GM23338 (cell line): ENCODE measurements at places on chromosomes 5 and 9.

GRCh38 chr5:51657340-51658240 lies 274.3 kb downstream of the ISL1 start:
- no peak overlapping the region for H3K4me3 ChIP-seq
- H3K4me1 ChIP-seq = no peaks in the 10 kb centered on the region
- no peaks in the 10 kb centered on the region for H3K36me3 ChIP-seq

DNA sequence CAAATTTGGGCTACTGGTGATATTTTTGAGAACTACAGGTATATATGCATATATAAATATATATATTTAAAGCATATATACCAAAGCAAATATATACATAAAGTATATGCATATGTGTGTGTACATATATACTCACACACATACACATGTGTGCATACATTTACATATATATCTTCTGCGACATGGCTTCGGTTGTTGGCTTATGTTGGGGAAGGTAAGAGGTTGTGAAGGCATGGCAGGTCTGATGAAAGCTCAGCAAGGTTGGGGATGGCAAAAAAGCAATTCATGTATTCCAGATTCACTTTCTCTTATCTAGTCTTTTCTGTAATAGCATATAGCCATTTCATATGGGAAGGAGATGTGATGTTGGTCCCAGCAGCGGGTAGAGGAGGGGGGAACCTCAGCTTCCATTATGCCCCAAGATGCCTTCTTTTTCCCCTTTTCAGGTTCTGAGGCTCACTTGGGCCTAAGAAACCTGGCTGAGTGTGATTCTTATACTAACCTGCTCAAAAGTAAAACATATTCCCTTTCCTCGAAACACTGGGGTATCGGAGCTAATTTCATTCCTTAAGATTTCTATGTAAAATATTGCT lies 201.7 kb downstream of the MEF2C start:
- peaks cover 99% of the 10 kb centered on the region for H3K27me3 ChIP-seq
- no peak overlapping the region for H3K27ac ChIP-seq
- no peak for DNase-seq
- peak overlapping the region; percentile 57; the same call in 1 of the 2 replicates for H3K4me3 ChIP-seq
- H3K4me1 ChIP-seq = peaks cover 73% of the 10 kb centered on the region
- H3K36me3 ChIP-seq = no peaks in the 10 kb centered on the region

- H3K36me3 ChIP-seq = no peaks in the 10 kb centered on the region
- H3K27ac ChIP-seq = no peak overlapping the region
- DNase-seq = no peak
- H3K27me3 ChIP-seq = no peaks in the 10 kb centered on the region
- H3K4me3 ChIP-seq = no peak overlapping the region
Observed at GRCh38 chr5:146765089-146765832, 113.3 kb downstream of the PPP2R2B start.

- H3K4me3 ChIP-seq = no peak overlapping the region
- no peaks in the 10 kb centered on the region for H3K4me1 ChIP-seq
- no peak for DNase-seq
- no peaks in the 10 kb centered on the region for H3K36me3 ChIP-seq
- H3K27me3 ChIP-seq = no peaks in the 10 kb centered on the region
Observed at GRCh38 chr5:122984425-122984824, 52.1 kb downstream of the PPIC start.

GRCh38 chr5:34535944-34536623 lies 120.0 kb upstream of the RAI14 start:
- H3K4me3 ChIP-seq = no peak overlapping the region
- no peak overlapping the region for H3K27ac ChIP-seq
- H3K27me3 ChIP-seq = no peaks in the 10 kb centered on the region
- no peaks in the 10 kb centered on the region for H3K36me3 ChIP-seq
- H3K4me1 ChIP-seq = peaks cover 16% of the 10 kb centered on the region; the same call in 1 of the 2 replicates

DNA sequence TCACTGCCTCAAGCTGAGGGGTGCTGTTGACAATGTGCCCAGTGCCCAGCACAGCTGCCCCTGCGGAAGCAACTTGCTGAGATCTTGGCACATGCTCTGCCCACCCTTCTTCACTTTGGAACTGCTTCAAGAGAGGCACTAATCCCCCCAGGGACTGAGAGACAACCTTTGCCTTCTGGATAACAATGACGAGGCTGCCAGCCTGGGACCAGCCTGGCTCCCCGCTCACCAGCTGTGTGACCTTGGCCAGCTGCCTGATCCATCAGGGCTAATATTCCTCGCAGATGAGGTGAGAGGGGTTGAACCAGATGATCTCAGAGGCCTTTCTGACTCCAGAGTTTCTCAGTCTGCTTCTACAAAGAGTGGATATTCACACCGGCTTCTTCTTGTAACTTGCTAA lies 81.0 kb downstream of the SHB start:
- H3K27me3 ChIP-seq = no peaks in the 10 kb centered on the region
- H3K36me3 ChIP-seq = no peaks in the 10 kb centered on the region
- no peak overlapping the region for H3K4me3 ChIP-seq

DNA sequence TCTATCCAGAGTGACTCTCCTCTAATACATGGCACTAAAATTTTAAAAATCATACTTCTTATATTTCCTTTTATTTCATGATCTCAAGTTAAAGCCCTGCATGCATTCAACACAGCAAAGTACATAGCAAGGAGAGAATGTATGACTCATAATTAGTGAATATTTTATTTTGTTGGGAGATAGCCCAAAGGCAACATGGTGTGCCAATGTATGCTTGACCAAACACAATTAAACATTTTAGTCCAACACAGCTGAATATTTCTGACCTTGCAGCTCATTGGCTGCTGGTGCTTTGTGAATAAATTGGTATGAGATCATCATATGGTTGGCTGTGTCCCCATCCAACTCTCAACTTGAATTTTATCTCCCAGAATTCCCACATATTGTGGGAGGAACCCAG lies 103.5 kb downstream of the NPR3 start:
- no peaks in the 10 kb centered on the region for H3K4me1 ChIP-seq
- no peaks in the 10 kb centered on the region for H3K27me3 ChIP-seq
- no peak overlapping the region for H3K27ac ChIP-seq
- no peaks in the 10 kb centered on the region for H3K36me3 ChIP-seq

DNA sequence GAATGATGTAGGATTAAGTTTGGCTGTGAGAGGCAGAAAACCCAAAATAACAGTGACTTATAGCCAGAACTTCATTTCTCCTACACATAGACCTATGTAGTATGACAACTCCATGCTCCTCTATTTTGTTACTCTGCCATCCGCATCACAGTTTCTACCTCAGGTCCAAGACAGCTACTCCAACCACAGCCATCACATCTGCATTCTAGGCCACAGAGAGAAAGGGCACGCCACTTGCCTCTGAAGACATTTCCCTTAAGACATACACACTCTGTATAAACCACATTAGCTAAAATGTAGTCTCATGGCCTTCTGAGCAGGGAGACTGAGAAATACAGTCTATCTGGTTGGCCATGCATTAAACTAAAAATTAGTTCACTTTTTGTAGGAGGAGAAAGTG lies 10.0 kb downstream of the SPINK4 start:
- H3K36me3 ChIP-seq = peaks cover 16% of the 10 kb centered on the region
- no peak overlapping the region for H3K4me3 ChIP-seq
- H3K4me1 ChIP-seq = no peaks in the 10 kb centered on the region
- no peak for DNase-seq
- no peak overlapping the region for H3K27ac ChIP-seq
- H3K27me3 ChIP-seq = no peaks in the 10 kb centered on the region

- H3K36me3 ChIP-seq = 0 out of 2 replicates have a peak, but pooled peaks cover 6% of the 10 kb centered on the region
- peaks cover 28% of the 10 kb centered on the region for H3K4me1 ChIP-seq
- peak overlapping the region; percentile 75 for H3K4me3 ChIP-seq
- H3K27me3 ChIP-seq = peaks cover 37% of the 10 kb centered on the region
- peak overlapping the region; percentile 96 for H3K27ac ChIP-seq
- DNase-seq = no peak
Observed at GRCh38 chr5:98773214-98773463, 324 bp upstream of the RGMB start.
